ENCODE measurements at places on chromosomes 2 and 18.

DNA sequence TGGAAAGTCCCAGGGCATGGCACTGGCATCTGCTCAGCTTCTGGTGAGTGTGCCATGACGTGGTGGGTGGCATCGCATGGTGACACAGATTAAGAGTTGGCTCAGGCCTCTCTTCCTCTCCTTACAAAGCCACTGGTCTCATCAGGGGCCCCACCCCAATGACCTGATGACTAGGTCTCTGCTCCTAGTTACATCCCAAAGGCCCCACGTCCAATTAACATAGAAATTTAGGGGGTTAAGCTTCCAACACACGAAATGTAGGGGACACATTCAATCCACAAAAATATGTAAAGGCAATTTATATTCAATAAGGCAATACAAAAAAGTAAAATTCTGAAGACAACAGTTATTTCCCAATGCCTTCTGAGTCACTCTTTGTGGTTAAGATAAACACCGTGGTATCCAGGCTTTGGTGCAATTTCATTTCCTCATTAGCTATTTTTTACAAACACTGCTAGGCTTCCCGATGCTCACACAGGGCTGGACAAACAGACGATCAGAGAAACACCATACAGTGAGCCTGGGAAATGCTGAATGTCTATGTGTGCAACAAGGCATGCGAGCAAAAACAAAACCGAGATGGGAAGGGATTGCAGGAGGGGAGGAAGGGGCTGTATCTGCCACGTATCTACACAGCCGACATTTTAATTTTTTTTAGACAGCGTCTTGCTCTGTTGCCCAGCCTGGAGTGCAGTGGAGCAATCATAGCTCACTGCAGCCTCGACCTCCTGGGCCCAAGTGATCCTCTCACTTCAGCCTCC lies 67.2 kb downstream of the MBP start:
- DNase-seq = no peak

DNA sequence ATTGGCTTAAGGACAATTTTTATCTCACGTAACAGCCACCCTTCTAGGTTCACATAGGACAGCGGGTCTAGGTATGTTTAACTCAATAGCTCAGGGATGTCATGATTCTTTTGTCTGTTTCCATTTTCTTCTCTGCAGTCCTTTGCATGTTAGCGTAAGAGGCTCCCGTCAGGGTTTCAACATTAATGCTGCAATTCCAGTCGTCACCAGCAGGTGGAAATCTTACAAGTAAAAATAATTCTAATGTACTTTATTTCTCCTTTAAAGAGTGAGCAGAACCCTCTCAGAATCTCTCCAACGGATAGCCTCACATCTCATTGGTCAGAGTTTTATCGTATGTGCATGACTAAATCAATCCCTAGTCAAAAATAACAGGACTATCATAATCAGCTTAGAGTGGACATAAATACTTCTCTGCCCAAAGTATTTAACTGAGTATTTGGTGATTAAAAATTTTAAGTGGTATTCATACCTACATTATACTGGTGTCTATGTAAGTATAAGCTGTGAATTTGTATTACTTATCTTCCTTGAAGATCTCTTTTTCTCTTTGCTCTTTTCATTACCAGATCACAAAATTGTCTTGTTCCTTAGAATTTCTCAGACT lies 487.2 kb upstream of the GCFC2 start:
- peak; percentile 63 for DNase-seq

DNA sequence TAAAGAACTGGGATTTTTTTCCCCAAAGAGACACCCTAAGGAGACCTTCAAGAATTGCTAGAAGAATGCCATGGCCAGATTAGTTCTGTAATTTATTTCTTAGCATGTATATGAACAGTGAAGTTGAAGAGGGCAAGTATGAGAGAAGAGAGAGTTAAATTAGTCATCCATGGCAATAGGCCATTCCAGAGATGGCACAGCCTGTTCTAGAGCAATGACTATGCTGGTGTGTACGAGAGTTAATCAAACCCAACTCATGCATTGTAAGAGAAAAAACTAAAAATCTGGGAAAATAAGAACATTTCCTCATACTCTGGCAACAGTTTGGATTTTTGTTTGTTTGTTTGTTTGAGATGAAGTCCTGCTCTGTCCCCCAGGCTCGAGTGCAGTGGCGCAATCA lies 112.1 kb upstream of the PIK3C3 start:
- no peak for DNase-seq

DNA sequence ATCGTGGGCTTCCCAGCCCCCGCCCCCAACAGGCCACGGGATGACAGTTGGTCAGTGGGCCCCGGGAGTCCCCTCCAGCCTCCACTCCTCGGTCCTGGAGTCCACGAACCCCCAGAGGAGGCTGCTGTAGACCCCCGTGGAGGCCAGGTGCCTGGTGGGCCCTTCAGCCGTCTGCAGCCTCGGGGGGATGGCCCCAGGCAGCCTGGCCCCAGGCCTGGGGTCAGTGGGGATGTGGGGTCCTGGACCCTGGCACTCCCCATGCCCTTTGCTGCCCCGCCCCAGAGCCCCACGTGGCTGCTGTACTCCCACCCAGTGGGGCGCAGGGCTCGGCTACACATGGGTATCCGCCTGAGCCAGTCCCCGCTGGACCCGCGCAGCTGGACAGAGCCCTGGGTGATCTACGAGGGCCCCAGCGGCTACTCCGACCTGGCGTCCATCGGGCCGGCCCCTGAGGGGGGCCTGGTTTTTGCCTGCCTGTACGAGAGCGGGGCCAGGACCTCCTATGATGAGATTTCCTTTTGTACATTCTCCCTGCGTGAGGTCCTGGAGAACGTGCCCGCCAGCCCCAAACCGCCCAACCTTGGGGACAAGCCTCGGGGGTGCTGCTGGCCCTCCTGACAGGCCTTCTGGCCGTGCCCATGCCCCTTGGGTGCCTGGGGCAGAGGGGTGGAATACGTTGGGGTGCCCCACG lies 7.6 kb downstream of the NEU4 start:
- DNase-seq = no peak

DNA sequence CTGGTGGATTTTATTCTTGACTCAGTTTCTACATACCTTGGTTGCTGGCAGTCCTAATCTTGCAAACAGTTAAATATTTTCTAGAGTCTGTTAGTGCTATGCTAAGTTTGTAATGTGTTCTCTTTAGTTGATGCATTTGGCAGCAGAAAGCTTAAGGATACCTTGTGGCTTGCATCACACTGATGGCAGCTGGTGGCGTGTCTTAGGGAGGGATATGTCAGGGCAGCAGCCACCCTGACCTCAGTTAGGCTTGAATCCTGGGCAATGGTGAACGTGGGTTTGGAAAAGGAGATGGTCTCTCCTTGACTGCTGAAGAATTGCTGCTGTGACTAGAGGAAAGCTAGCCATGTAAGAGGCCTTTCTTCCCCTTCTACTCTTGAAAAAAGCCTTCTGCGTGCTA lies 4.2 kb downstream of the IAH1 start:
- DNase-seq = no peak

DNA sequence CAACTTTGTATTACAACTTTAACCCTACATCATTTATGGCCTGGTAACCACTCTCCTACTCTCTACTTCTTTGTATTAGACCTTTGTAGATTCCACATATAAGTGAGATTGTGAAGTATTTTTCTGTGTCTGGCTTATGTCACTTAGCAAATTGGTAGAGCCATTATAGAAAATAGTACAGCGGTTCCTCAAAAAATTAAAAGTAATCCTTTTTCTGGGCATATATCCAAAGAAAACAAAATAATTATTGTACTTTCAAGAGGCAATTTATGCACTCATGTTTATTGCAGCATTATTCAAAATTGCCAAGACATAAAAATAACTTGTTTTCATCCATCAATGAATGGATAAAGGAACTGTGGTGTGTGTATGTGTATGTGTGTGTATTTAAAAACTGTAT lies 537.5 kb upstream of the FSIP2 start:
- no peak for DNase-seq

DNA sequence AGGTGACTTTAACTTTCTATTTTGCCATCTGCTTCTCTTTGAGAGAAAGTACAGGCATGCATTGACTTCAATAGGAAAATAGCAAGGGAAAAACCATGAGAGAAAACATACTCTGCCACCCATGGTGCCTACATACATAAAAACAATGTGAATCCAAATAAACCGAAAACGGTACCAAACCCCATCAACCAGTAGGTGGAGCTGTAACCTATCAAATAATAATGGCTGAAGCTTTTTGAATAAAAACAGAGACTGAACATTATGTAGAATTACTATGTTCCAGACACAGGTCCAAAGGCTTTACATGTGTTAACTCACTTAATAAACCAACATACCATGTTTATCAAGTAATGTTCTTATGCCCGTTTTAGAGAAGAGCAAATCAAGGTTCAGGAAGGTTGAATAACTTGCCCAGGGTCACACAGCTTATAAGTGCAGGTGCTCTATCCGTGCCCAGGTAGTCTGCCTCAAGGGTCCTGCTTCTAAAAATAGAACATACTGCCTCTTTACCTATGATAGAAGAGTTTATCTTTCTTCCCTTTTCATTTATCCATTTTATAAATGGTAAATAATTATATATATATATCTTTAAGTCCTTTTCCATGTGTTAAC lies 293.9 kb upstream of the SYT4 start:
- peak; percentile 28 for DNase-seq

DNA sequence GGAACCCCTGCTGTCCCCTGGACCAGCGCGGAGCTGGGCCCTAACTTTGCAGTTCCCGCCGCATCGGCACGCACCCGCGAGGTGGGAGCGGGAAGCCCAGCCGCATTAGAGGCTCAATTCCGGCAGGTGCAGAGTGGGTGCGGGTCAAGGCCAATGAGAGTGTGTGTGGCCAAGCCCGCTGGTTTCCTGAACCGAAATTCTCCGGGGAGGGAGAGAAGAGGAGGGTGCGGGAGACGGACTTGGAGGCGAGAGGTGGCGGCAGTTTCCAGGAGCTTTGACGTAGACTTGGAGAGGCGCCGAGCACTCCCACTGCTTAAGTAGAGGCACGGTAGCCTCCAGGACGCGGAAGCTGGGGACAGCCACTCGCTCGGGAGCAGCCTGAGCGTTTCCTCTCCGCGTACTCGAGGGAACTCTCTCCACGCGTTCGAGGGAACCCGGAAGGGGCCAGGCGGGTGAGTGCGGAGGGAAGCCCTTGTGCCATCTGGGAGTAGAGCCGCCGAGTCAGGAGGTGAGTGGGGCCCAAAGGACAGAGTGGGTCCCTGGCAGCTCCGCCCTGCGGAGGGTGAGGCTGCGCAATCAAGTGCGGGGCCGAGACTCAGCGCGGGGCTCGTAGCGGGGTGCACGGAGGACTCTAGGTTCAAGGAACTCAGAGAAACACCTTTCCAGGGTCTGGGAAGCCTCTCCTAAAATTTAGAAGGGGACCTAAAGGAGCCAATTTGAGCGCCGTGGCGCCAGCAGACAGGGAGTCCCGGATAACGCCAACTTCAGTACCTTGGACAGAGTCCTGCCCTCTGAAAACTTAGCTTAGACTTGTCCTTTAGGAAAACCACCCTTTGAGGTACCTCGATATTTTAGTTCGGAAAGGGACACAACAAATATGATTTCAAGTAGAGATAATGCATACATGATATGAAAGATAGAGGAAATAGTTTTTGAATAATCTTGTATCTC lies at the start of gene FAM237A:
Gene FAM237A (plus strand): TSS at position 413 of the 951 bp plus-strand sequence. CDS start 1,750 bp downstream, outside the sequence.
- DNase-seq = peak; percentile 21

- no peak for DNase-seq
Measured at GRCh38 chr18:25639596-25639995, 287.6 kb upstream of the ZNF521 start.

GRCh38 chr2:112958428-112959108 lies 19.2 kb upstream of the IL36G start:
- peak; percentile 36 for DNase-seq

GRCh38 chr2:96928277-96928781 lies 58.1 kb downstream of the FAM178B start:
- no peak for DNase-seq

DNA sequence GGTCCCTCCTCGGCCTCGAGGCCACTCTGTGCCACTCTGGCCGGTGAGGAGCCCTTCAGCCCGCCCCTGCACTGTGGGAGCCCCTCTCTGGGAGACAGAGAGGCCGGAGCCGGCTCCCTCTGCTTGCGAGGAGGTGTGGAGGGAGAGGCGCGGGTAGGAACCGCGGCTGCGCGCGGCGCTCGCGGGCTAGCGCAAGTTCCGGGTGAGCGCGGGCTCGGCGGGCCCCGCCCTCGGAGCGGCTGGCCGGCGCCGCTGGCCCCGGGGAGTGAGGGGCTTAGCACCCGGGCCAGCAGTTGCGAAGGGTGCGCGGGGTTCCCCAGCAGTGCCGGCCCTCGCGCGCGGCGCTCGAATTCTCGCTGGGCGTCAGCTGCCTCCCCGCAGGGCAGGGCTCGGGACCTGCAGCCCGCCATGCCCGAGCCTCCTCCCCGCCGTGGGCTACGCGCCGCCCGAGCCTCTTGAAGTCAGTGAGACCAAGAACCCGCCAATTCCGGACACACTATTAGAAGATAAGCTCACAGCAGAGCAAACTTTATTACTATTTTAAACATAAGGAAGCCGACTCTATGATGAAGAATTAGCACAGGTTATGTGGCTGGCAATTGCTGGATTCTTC lies 825.8 kb upstream of the FANCL start:
- no peak for DNase-seq

DNA sequence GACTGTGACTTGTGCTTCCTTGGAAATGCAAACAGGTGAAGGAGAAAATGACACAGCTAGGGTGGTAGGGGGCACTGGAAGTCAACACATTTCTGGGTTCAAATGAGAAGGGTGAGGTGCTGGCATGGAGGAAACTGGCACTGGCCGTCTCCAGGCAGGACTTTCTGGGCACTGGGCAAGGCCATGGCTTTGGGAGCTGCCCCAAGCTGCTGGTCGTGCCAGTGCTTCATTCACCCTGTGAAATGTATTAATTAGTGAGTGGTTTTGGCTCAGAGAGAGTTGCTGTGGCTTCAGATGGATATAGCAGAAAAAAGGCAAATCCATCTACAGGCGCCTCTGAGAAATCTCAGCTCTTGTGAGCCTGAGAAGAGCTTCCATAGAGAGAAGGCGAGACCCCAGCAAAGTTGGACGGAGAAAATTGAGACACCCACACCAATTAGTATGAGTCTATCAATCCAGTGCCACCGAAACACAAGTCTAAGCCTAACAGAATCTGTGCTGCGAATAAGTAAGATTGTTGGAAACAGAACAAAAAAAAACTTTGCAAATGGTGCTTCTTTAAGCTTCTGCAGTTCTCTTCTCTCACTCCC lies 202.1 kb upstream of the TNP1 start:
- DNase-seq = no peak

- DNase-seq = no peak
Measured at GRCh38 chr2:11562476-11562875, 28.6 kb downstream of the GREB1 start.

DNA sequence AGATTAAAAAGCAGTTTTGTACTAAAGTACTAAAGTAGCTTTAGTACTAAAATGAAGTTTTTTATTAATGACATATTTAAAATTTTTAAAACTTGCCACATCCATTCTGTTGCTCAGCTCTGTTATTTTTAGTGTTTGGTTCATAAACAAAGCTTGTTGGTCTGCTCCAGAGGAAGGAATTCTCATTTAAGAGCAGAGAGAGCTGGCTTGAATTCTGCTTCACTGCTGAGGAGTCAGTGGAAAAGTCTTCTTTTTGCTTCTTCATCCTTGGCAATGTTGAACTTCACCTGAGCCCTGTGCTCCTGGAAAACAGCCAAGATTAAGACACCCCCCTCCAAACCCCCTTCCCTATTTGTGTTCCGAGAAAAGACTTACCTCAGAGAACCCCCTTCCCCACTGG lies 40.6 kb downstream of the TMEM87B start:
- DNase-seq = no peak

GRCh38 chr2:46813020-46813415 lies 102.6 kb downstream of the MCFD2 start:
- peak; percentile 23 for DNase-seq

- DNase-seq = no peak
Measured at GRCh38 chr2:225069477-225069876, 27.2 kb upstream of the DOCK10 start.

GRCh38 chr2:61620244-61621159 lies 82.3 kb upstream of the XPO1 start:
- no peak for DNase-seq
